LNCaP clone FGC (cell line): ENCODE measurements at places on chromosomes 13 and 19.

DNA sequence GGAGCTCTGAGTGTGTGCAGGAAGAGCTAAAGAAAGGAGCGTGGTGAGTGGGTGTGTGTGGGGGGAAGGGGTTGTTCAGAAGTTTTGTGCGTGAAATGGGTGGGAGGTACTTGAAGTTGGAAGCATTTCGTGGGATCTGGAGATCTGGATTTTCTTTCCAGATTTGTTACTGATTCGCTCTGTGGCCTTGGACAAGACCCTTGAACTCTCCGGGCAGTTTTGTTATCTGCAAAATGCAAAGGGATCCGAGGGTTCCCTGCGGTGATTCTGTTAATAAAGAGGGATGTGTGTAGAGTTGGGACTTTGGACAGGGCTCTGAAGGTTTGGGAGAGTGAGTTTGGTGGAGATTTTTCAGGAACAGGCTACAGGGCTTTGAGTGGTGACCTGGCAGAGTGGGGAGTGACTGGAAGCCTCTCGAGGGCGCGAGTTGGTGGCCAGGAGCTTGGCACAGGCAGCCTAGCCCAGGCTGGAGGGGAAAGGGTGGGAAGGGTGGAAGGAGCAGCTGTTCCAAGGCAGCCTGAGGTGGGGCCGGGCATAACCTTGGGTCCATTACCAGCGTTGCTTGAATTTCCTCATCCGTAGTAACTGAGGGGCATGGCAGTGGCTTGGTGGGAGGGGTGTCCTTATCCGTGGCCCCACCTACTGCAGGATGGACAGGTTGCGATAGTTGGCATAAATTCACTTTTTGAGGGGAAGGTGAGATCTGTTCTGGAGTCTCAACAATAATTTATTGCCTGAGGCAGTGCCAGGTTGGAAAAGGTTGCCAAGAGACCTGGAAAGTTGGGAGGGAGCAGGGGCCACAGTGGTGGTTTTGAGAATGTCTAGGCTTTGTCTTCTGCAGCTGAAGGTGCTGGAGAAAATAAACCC is 2.1 kb downstream of the ACTN4 start:
- peak; percentile 66 for DNase-seq

DNA sequence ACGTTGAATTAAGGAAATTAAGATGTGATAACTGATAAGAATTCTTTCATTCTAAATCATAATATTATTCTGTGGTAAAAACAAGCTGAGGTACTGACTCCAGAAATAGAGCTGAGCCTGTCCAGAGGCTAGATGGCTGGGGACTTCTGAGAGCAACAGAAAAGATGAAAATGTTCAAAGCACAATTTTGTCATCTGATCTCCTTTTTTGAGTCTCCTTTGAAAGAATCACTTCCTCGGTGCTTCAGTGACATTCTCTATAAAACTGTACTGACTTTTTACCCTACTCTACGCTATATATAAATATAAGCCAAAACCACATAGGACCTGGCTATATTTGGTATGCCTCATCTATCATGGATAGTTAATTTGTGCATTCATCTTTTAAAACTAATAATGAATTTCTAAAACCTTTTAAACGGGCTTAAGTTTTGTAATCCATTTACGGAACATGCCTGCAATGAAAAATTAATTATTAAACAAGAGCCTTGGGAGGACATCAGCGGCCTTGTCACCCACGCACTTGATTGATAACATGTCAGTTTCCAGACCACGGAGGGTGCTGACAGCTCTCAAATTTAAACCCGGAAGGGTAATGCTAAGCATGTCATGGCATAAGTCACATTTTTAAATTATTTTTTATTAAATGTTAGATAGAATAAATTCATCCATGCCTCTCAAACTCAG is 235.5 kb downstream of the PCDH9 start:
- no peak for DNase-seq

DNA sequence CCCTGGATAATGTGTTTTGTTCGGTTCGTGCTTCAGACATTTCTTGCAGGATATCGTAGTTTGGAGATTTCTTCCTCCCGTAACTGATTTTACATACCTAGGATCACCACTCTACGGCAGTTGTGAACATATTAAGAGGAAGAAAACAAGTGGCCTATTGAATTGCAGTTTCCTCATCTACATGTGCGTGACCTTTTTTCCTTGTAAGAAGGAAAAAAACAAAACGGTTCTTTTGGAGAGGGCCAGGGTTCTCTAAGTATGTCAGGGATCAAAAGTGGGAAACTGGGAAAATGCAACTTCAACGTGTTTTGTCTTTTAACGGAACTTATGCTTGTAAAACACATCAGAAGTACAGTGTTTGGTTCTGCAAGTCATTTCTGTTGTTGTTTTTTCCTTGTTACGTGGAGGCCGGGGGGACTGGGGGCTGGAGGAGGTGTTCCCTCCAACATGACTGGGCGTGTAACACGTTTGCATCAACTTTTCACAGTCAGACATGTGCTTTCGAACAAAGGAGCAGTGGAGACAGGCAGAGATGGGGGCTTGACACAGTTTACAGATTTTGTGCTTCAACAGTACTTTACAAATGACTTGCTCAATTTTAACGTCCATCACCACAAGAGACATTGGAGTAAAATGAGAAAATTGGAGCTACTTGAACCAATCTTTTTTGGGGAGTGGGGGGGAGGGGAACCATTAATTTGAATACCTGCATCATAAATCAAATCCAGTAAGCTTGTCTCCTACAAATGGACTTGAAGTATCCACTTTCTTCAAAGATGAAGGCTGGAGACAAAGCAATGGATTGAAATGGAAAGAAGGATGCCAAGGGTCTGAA is 3.8 kb downstream of the ZC3H4 start:
- DNase-seq: no peak

DNA sequence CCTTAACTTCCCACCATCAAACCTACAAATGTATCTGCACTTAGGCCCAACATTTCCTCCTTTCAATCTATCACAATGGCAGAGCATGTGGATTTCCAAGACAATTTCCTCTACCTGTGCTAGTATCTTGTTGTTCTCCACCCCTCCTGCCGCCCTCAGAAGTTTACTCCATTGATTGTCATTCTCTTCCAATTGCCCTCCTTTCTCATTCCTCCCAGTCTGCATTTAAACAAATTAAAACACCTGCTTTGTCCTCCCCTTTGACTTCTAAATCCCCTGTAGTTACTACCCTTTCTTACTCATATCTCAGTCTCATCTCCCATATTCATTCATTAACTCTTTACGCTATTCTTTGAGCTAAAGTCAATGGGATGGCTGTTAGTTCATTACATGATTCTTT is 370.6 kb downstream of the DIAPH3 start:
- DNase-seq: no peak

DNA sequence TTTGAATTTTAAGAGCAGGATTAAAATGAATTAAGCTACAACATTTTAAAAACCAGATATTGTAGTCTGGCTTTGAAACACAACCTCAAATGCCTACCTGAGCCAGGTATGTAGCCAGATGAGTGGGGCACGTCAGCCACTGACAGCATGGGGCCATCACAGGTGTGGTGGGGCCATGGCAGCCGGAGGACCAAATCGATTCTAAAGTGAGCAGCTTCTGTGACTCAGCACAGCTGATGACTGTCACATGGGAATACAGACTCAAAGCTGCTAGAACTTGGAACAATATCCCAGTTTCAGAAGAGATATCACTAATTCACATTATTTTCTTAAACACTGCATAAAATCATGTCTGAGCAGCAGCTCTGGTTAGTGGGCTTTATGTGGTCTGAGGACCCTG is 52.8 kb downstream of the SERP2 start:
- no peak for DNase-seq

- no peak for DNase-seq
These were observed 81.8 kb downstream of the PAN3 start for GRCh38 chr13:28220166-28220565.

DNA sequence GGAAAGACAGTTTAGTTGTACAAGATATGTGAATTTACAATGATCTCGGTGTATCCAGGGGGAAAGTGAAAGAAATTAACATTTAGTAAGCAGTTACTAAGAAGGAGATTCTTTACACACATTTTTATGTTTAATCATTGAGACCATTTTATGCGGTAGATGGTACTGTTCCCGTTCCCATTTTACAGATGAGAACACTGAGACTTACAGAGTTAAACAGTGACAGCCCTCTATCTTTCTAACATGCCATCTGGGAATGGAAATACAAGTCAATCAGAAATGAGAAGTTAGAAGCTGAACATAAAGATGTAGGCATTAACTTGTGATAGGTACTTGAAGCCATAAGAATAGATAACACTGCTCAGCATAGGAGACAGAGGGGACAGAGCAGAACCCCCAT is 144.9 kb downstream of the VWA8 start:
- no peak for DNase-seq

DNA sequence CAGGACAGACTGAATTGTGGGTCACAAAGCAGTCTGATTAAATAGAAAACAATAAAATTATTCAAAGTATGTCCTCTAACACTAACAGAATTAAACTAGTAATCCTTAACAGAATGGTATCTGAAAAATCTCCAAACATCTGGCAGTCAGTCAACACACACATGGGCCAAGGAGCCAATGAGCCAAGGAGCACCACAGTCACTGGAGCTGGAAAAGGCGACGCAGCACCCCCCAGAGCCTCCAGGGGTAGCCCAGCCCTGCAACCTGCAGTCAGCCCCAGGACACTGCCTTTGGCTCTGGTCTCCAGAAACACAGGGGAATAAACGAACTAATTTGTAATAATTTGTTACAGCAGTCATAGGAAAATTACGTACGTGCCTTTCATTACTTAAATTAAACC is 12.3 kb downstream of the TUBGCP3 start:
- DNase-seq: no peak

DNA sequence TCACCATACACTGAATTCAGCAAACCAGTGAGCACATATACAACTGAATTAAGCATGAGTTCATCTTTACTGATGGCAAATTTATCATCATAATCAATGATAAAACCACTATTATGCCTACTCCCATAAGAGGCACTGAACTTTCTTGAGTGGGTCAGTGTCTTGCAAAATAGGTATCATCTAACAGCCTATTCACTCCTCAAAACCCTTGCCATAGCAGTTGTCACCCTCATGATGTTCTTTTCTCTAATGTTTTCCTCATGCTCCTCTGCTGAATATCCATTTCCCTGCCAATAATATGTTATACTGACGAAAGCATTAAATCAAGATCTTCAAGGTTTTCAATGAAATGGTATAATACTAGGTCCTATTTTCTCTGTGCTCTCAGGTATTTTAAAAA is 5.6 kb downstream of the ARGLU1 start:
- no peak for DNase-seq

DNA sequence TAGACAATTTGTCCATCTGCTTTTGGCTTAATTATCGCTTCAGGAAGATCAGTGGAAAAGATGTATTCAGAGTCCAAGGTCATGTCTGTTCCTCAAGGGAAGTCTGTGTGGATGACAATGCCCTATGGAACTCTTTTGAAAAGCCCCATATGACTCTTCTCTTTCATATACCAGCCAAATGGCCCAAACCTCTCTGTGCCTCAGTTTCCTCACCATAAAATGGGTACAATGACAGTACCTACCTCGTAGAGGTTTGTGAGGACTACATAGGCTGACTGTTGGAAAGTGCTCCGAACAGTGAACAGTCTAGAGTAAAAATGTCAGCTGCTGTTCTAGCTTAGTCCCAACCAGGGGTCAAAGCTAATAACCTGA is 104.6 kb downstream of the COL4A2 start:
- no peak for DNase-seq

DNA sequence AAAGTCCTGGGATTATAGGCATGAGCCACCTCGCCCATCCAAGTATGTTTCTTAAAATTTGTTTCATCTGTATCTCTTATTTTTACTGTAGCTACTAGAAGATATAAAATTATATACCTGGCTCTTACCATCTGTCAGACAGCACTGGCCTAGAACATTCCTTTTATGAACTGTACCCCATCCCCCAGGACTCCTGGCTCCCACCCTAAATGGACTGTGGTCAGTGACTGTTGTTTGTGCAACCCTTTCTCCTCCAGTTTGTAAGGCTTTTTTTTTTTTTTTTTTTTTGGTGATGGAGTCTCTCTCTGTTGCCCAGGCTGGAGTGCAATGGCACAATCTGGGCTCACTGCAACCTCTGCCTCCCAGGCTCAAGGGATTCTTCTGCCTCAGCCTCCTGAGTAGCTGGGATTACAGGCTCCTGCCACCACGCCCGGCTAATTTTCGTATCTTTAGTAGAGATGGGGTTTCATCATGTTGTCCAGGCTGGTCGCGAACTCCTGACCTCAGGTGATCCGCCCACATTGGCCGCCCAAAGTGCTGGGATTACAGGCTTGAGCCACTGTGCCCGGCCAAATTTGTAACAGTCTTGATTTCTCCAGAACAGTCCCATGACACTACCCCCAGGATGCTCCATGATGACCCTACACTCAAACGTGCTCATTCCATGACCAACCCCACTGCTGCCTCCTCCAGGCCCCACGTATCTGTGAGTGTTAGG is 2.5 kb downstream of the NDUFA3 start:
- no peak for DNase-seq

DNA sequence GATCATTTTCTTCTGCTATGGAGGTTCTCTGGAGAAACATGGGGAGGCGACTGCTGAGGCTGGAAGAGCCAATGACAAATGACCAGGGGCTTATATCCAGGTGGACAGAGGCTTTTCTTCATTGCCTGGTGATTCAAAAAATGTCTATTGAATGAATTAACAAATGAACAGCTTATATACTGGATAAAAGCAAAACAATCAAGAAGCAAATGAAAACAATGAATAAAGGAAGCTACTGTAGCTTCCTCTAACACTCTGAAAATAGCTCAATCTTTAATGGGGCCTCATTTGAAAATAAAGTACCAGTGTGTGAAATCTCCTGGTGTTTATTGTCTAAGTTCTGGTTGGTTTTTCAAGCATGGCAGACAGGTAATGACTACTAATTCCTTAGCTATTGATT is 167.5 kb upstream of the TMTC4 start:
- no peak for DNase-seq

DNA sequence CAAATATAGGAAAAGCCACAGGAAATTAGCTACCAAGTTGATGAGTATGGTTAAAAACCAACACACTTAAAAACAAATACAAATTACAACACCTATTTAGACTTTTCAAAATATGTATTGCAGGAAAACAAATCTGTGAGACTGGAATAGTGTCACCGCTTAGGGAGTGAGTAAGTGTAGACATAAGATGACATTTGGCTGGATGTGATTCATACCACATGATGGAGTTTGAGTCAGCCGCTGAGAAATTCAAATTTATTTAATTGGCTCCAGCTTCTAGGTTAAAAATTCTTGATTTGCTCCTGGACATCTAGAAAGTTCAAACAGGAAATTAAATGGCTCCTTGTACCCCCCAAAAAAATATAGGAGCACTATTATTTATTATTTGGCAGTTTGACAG is 531.7 kb downstream of the SLITRK1 start:
- DNase-seq: no peak

- DNase-seq: no peak
These were observed 29.0 kb downstream of the CCDC8 start for GRCh38 chr19:46384396-46384795.

DNA sequence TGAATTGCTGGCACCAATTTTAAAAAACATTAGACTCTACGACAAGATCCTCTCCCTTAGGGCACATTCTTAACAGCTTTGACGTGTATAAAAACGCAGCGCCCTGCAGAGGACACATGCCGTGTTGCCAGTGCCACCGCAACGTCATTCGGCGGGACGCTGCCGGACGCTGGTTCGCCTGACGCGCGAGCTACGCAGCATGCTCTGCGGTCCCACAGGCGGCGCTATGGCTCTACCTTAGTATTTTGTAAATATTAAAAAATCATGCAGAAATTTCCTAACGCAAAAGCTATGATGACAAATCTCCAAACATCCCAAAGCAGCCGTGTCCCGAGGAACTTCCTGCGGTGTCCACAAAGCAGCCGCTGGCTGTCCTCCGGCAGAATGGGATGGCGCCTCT is 4.2 kb upstream of the ADPRHL1 start:
- DNase-seq: no peak
